ENCODE measurements at places on chromosomes 6 and 20.
A peak's percentile ranks its signal among the peaks of the same experiment; 100 is the strongest.

- peak; percentile 67 for DNase-seq
These were observed 14.3 kb upstream of the FOXP4 start for GRCh38 chr6:41531591-41532582.

DNA sequence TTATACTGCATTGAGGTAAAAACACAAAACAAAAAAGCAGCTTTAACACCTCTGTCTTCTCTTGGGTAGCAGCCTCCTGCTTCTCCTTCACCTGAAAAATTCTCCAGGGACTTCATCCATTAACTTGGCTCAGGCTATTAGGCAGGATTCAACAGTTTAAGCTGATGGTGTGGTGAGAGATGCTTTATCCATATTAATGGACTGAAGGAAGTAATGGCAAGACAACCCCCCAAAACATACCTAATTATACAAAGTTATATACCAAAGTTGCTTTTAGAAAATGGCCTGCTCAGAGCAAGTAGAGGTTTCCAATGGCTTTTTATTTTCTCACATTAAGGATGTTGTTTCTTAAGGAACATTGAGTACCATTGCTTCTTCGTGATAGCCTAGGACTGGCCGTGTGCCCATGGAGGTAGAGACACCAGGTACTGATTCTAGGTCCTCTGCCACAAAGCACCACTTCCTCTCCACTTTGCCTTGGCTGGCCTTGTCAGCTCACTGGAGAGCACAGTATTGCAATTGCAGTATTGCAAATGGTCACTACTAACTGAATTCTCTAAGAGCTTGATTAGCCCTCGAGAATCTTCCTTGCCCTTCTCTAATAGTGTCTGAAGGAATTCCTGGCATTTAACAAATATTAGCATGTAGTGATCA is 7.3 kb downstream of the EDN1 start:
- no peak for DNase-seq

DNA sequence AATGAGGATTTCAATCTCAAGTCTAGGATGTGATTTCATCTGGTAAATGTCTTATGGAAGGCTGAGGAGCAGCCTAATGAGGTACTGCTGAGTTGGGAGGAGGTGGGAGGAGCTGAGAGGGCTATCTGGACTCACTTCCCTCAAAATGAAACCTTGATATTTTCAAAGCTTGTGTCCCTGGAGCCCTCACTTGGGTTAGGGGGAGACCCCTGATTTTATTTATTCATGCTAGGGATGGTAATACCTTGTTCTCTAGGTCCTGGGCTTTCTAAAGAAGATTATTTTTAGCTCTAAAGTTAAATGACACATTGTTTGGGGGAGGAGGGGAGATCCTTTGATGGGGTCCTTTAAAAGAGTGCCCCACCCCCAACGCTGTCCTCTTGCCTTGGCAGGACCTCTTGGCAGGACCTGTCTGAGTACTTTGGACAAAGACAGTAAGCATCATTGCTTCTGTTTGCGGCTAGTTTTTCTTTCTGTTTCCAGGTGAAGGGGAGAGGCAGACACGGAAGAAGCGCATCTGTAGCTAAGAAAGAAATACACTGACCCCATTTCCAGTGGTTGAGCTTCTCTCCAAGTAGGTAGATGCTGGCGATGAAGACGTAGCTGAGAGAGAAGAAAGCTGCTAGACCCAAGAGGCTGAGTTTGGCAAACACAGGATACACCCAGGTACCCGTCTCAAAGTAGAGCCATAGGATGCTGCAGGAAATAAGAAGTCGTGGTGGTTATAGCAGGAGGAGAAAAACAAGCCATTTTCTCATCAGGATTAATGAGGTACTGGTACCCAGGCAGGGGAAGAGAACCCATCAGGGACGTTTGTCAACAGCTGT is 55.6 kb downstream of the ADTRP start:
- no peak for DNase-seq

DNA sequence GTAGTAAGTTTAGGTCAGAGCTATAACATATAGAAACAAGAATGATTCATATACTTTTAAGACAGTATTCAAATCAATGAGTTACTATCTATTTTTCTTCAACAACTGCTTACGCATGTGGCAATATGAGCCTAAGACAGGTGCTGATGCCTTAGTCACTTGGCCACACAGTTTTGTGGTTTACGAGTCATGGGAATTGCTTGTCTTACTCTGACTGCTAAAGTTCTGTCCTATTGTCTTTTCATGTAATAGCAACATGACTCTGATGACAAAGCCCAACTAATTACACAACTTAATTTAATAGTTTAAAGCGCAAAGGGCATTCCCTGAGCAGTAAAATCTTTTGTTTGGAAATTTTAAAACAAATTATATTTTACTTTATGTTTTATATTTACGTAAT is 159.3 kb upstream of the CENPW start:
- DNase-seq: peak; percentile 91

- DNase-seq: peak; percentile 92
These were observed 1.4 kb downstream of the MAPK13 start for GRCh38 chr6:36131511-36132245.

DNA sequence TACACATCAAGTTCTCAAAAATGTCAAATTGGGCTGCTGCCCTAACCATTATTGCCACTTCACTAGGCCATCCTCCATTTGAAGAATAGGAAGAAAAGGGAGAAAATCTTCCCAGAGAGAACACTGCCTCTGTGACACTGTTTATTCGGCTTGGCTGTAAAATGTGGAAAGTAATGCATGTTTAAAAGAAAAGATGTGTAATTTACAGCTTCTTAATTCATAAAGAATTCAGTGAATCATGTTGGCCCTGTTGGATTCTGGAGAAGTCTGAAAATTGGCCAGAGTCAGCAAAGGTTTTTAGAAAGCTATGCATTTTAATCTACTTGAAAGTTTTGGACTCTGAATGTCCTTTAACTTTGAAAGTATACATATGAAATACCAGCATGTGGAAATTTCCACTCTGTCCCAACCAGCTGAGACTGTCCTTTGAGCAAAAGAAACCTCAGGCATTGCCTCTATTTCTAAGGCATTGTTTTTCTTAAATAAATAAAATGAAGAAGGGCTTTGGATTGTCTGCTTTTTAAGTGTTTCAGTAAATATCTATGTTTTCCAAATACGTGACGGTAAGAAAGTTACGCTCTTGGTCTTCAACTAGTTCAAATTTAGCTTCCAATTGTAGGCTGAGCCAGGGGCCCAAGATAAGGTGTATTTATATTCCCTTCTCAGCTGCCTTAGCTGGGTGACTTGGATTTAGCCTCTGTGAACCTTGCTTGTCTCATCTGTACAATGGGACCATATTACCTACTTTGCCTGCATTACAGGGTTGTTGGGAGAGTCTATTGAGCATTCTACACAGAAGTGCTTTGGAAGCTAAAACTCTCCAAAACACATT is 222.2 kb downstream of the UST start:
- DNase-seq: no peak

DNA sequence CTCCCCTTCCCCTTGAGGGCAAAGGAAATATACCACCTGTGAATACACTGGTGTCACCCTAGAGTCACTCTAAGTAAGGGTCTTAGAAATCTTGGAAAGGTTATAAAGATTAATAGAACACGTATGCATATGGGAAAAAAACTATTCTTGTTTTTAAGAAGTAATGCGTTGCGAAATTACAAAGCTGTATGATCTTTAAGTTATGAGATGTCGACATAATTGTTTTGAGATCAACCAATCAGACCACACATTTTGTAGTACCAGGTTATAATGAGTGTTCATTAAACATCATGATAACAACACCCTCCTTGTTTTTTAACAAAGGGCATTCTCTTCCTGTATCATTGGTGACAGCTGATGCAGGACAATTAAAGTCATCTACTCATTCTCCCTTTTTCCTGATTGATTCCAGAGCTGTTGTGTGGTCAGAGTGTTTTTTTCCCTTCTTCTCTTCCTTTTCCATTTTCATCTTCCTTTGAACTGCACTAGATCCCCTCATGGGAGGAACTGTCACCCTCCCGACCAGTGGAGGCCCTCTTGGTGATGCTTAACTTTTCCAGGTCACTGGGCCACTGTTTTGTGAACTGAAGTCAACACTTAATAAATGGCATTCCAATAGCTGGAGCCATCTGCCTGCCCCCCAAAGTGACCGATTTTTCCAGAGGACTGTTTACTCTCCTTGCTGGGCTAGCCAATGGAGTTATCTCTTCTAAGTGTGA is 37.0 kb downstream of the PRDM1 start:
- DNase-seq: no peak

DNA sequence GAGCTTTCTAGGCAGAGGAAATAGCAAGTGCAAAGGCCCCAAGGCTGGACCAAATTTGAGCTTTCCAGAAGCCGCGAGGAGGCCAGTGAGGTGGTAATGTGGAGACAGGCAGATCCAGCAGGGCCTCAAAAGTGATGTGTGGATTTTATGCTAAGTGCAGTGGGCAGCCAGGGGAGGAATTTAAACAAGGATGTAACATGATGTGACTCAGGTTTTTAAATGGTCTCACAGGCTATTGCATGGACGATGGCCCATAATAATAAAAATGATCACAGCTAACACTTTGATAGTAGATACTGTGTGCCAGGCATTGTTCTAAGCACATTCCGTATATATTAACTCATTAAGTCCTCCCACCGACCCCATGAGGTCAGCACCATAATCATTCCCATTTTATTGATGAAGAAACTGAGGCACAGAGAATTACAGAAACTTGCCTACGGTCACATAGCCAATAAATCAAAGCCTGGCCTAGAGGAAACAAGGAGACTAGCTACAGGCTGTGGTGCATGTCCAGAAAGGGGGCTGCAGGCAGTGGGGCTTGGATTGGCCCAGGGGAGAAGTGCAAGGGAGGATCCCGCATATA is 18.0 kb upstream of the PREX1 start:
- DNase-seq: peak; percentile 37

- no peak for DNase-seq
These were observed 16.6 kb upstream of the CCDC167 start for GRCh38 chr6:37516076-37516919.

- no peak for DNase-seq
These were observed 656.6 kb downstream of the KIF16B start for GRCh38 chr20:15916623-15917022.

GRCh38 chr6:55868771-55869479 is 6.5 kb downstream of the BMP5 start:
- DNase-seq: peak; percentile 4

DNA sequence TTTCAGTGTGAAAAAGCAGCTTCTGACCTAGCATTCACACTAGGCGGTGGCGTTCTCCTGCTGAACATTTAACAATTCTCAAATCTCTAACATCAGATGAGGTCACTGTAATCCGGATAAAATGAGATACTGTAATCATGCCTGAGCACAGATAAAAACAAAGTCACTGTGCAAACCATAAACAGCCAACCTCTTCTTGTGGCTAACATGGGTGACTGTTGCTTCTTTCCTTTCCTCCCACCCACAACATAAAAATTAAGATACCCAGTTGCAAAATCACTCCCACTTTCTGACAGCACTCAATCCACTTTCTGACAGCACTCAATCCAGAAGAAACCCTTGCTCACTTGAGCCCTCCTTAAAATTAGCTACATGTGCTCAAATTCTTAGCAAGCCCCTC is 11.5 kb upstream of the ALDH8A1 start:
- no peak for DNase-seq

- peak; percentile 65 for DNase-seq
These were observed 671 bp downstream of the TAPBP start for GRCh38 chr6:33313105-33313708.

- no peak for DNase-seq
These were observed 73.1 kb upstream of the CLDN20 start for GRCh38 chr6:155190677-155191076.

GRCh38 chr20:48486065-48486464 is 341.7 kb downstream of the PREX1 start:
- DNase-seq: no peak

DNA sequence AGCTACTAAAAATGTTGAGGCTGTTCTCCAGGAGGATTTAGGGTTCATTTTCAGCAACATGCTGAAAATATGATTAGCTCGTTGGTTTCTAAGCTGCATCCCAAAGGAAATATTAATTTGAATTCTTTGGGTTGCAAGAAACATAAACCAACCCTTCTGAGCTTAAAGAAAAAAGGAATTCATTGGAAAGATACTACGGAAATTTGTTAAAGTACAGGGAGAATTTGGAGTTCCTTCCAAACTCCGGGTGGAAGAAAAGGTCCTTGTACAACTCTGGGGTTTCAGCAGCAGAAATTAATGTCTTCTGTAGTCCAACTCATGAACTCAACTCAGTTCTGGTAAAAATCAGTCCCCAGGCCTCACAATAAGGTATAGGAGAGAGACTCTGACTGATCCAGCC is 712.9 kb downstream of the UTRN start:
- DNase-seq: no peak

DNA sequence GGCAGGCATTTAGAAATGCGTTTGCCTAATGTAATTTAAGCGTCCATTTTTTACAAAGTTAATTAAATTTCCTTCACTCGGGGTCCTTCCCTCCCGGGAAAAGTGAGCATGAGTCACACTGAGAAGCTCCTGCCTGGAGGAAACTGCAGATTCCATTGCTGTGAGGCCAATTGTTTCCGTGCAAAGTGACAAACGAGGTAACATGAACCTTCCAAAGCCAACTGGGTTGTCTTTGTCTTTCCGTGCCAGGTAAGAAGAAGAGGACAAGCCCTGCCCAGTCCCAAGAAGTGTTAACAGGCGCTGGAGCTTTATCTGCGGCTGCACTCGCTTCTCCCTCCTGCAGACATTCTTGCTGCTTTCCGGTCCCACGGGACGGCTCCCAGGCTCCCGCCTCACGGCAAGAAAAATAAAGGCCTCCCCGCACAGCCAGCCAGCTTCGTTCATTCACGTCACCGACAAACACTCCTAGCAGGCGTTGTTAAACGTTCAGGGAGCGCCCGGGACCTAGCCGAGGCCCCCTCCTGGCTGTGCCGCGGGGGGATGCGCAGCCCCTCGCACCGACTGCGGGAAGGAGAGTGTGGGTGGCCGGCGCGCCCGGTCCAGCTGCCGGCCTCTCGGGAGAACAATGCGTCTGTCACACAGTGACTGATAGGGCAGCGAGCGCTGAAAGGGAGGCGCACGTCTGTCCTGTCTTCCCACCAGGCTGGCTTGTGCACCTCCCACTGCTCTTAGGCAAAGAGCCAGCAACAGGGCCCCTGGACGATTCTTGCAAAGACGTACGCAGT is 61.5 kb upstream of the HDDC2 start:
- peak; percentile 54 for DNase-seq

DNA sequence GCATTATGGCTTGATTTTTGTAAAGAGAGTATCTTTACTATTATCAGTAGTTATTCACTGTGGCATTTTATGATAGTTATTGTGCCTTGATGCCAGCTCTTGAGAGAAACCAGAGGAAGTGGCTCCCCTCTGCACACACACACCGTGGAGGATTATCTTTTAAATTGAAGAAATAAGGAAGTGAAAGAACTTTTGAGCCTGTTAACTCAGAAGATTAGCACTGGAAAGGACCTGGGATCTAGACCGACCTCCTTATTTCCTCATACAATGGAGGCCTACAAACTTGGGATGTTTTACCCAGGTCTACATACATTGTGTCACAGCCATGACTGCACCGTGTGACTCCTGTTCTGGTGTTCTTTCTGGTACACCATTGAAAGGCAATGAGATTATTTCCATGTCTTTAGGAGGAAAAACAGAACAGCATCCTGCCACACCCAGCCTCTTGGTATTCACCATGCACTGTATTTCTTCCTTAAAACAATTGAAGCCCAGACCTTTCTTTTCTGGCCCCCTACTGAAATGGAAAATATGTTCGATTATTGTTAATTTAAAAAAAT is 40.6 kb downstream of the HECA start:
- DNase-seq: no peak

GRCh38 chr6:160420253-160420968 is 72.2 kb downstream of the SLC22A3 start:
- no peak for DNase-seq

- DNase-seq: no peak
These were observed 283.7 kb upstream of the AGPAT4 start for GRCh38 chr6:161557333-161558107.

- DNase-seq: peak; percentile 80
These were observed 293.8 kb downstream of the RFPL4B start for GRCh38 chr6:112640891-112641290.

GRCh38 chr6:14671261-14671681 is 553.7 kb downstream of the CD83 start:
- DNase-seq: peak; percentile 67
